ENCODE measurements at places on chromosomes 2 and 18. TPM values are rescaled to one million over a fixed set of nuclear protein-coding genes. Genes with fewer than 3 reads are reported as not detected.
A peak's percentile ranks its signal among the peaks of the same experiment; 100 is the strongest.

DNA sequence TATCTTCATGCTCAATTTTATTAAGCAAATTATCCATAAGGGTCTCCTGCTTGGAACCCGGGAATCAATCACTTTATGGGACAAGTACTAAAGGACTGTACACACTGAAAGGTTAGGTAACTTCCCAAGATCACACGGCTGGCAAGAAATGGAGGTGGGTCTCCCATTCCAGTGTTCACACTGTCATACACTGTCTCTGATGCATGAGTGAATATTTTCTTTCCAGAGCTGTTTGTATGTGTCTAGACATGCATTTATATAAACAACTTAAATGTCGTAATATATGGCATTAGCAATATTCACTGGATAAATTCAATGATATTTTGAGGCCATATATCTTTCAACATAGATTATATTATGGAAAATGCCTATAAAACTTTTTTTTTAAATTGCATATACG, 223.4 kb downstream of the DYM start:
- DNase-seq: no peak
- no peaks in the 10 kb centered on the region for H3K36me3 ChIP-seq

GRCh38 chr2:85455552-85456090, 37.1 kb downstream of the SH2D6 start:
- no peak overlapping the region for H3K4me3 ChIP-seq
- H3K4me1 ChIP-seq: no peaks in the 10 kb centered on the region
- no peaks in the 10 kb centered on the region for H3K27me3 ChIP-seq
- H3K36me3 ChIP-seq: no peaks in the 10 kb centered on the region

The GPR45 gene
- not detected for total RNA-seq

DNA sequence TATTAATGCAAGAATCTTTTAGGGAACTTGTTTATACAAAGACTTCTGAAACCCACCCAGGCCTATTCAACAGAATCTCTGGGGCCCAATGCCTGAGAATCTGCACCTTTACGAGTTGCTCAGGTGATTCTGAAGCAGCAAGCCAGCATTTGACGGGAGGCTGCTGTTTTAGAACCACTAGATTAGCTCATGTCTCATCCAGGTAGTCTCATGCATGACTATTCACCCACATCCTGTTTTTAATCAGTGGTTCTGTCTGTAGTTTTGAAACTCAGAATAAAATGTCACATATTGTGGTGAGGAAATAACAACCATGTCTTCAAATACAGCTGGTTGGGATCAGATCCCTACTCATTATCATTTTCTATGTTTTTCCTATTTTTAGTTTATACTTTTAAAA, 39.5 kb downstream of the CYTIP start:
- no peaks in the 10 kb centered on the region for H3K27me3 ChIP-seq
- H3K36me3 ChIP-seq: no peaks in the 10 kb centered on the region
- H3K4me1 ChIP-seq: peaks cover 4% of the 10 kb centered on the region

DNA sequence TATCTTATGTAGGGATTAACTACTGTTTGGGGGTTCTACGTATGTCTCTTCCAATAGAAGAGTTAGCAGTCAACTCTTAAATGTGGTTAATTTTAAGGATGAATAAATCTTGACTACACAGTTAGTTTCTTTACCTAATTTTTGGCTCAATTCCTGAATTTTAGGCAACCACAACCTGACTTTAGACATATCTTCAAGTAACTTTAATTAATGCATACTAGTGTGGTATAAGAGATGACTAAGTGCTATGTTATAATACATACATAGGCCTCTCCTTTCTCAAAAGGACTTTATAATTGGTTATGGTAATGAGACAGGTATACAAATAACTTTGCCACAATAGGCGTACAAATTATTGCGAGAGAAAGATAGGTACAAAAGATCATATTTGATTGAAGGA, 312.0 kb downstream of the IRS1 start:
- no peaks in the 10 kb centered on the region for H3K27me3 ChIP-seq
- no peak overlapping the region for H3K4me3 ChIP-seq
- no peak for DNase-seq
- peaks cover 9% of the 10 kb centered on the region for H3K4me1 ChIP-seq
- no peaks in the 10 kb centered on the region for H3K36me3 ChIP-seq

- DNase-seq: no peak
- no peaks in the 10 kb centered on the region for H3K27me3 ChIP-seq
- no peak overlapping the region for H3K27ac ChIP-seq
- no peak overlapping the region for H3K4me3 ChIP-seq
- H3K4me1 ChIP-seq: peaks cover 25% of the 10 kb centered on the region
- H3K36me3 ChIP-seq: no peaks in the 10 kb centered on the region
Measured at GRCh38 chr2:233053928-233054784, 6.0 kb upstream of the INPP5D start.

The ARPC2 gene
- total RNA-seq: 220 TPM

DNA sequence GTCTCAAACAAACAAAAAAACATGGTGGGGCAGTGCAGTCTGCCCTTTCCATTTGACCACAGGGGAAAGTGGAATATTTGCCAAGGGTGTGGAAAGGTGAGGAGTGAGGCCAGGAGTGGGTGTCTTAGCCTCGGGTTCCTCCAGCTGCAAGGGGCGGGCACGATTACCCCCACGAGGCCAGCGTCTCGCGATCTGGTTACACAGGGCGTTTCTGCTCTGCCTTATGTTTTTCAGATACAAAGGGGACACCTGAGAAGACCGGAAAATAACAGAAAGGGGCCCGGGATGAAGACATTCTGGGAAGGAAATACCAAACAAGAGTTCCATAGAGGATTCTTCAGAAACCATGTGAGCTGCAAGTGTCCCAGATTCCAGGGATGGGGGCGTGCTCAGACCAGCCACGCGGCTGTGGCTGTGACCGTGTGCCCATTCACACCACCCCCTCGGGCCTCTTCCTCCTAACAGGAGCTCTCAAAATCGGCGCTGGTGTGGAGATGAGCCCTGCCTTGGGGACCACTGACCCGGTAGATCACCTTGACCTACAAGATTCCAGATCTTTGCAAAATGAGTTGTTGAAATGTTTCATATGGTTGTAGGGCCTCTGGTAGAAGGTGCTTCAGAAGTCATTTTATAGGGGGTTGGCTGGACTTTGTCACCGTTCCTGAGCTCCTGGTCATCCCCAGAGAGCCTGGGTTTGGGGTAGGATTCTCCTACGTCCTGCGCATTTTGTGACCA, 34.2 kb downstream of the FAM178B start:
- H3K27ac ChIP-seq: peak overlapping the region; percentile 89
- H3K4me1 ChIP-seq: peaks cover 41% of the 10 kb centered on the region
- H3K4me3 ChIP-seq: no peak overlapping the region
- no peaks in the 10 kb centered on the region for H3K27me3 ChIP-seq

DNA sequence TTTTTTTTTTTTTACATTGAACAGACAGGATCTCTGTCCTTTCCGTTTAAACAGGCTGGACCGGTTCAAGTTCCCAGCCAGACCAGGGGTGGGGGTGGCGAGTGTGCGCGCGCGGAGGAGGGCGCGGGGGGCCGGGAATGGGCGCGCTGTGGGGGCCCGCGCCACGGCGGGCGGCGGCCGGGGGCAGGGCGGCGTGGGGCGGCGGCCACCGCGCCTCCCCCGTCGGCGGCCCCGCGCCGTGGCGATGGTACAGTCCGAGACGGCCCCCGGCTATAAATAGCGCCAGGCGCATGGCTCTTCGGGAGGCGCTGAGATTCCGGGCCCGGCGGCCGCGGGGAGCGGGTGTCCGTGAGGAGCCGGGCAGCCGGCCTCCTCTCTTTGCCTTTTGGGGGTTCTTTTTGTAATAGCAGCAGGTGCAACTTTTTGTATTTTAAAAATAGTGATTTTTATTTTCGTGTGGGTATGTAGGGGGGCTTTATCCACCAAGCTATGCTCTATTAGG, 430 bp upstream of the CELF4 start:
- H3K27me3 ChIP-seq: peaks cover 84% of the 10 kb centered on the region
- no peak overlapping the region for H3K27ac ChIP-seq
- no peaks in the 10 kb centered on the region for H3K36me3 ChIP-seq
- no peak for DNase-seq

The PLGLB2 gene
- total RNA-seq: 6.7 TPM

DNA sequence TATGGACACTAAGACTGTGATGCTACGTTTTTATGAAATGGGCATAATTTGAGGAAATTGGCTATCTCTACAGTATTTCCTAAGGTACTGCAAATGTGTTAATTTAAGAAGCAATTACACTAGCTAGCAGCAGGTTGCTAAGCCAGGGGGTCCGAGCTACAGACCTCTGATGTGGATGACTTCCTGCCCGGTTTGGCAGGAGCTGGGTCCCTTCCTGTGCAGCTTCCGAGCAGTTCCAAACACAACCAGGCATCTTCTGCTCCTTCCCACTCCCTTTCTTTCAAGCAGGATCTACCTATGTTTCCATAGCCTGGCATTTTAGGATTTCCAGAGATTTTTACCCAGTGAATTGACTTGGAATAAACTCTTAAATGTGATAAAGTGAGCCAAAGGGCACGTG, 55.7 kb downstream of the SCN2A start:
- H3K4me1 ChIP-seq: no peaks in the 10 kb centered on the region
- H3K27me3 ChIP-seq: no peaks in the 10 kb centered on the region
- no peak for DNase-seq
- no peak overlapping the region for H3K4me3 ChIP-seq
- no peaks in the 10 kb centered on the region for H3K36me3 ChIP-seq
- H3K27ac ChIP-seq: no peak overlapping the region

DNA sequence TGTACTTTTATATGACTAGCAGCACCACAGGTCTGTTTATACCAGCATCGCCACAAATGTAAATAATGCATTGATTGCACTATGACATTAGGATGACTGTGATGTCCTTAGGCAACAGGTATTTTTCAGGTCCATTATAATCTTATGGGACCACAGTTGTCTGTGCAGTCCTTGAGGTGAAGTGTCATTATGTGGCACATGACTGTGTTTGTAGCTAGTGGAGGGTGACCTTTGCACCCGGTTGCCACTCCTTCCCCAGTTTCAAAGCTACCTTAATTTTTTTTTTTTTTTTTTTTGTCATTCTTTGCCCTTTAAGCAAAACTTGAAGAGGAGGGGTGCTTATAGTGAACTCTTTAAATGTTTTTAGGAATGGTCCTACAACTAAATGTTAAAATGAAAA, 386.4 kb downstream of the THSD7B start:
- DNase-seq: no peak
- no peak overlapping the region for H3K27ac ChIP-seq
- H3K4me1 ChIP-seq: no peaks in the 10 kb centered on the region

The SMAD2 gene
- 34.8 TPM for total RNA-seq

The SPOPL gene
- 16.7 TPM for total RNA-seq

DNA sequence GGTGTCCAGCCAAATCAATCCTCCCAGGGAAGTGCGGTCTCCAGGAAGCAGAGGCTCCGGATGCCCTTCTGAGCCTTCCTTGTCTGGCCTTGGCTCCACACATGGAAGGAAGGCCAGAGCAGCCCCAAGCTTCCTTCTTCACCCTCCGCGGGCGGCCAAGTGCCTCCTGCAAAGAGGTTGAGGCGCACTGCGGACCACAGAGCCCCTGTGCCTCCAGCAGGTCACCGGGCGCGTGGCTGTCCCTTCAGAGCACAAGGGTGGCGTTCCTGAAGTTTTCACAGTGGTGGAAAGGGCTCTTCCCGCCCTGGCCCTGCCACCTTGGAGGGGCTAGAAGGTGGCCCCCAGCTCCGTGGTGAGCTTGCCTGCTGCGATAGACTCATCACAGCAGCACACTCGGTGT, 175.9 kb upstream of the RAB12 start:
- H3K27me3 ChIP-seq: no peaks in the 10 kb centered on the region
- no peaks in the 10 kb centered on the region for H3K36me3 ChIP-seq
- no peak for DNase-seq
- H3K27ac ChIP-seq: no peak overlapping the region
- no peak overlapping the region for H3K4me3 ChIP-seq
- H3K4me1 ChIP-seq: no peaks in the 10 kb centered on the region

The ADRA2B gene
- 5.0 TPM for total RNA-seq

GRCh38 chr2:96664366-96664925, 21.9 kb downstream of the FER1L5 start:
- no peaks in the 10 kb centered on the region for H3K27me3 ChIP-seq
- no peak overlapping the region for H3K27ac ChIP-seq
- DNase-seq: no peak
- H3K4me3 ChIP-seq: no peak overlapping the region
- H3K36me3 ChIP-seq: no peaks in the 10 kb centered on the region
